ENCODE measurements at places on chromosomes 5 and 9.

GRCh38 chr9:133807037-133807436 is 68.9 kb upstream of the SARDH start:
- no peak for DNase-seq

DNA sequence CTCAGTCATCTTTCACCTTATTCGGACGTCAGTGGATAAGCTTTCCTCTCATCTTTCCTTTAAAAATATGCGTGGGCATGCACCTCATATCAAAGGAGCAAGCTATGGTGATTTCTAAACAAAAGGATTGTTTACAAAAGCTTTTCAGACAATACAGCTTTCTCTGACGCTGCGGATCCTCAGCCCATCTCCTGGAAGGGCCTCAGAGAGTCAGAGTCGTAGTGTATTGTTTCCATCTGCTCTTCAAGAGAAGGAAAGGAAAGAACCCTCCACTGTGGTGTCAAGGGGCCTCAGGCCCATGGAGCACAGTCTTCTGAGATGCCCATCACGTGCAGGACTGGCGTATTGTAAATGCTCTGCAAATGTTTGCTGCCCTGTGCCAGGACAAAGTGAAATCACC is 163.4 kb upstream of the MAP1B start:
- no peak for DNase-seq

- DNase-seq = no peak
Observed at GRCh38 chr9:101970609-101971008, 232.2 kb upstream of the GRIN3A start.

- no peak for DNase-seq
Observed at GRCh38 chr5:8879248-8879647, 666.6 kb downstream of the SEMA5A start.

GRCh38 chr9:40925149-40925548 is 203.3 kb downstream of the FOXD4L6 start:
- DNase-seq = no peak

DNA sequence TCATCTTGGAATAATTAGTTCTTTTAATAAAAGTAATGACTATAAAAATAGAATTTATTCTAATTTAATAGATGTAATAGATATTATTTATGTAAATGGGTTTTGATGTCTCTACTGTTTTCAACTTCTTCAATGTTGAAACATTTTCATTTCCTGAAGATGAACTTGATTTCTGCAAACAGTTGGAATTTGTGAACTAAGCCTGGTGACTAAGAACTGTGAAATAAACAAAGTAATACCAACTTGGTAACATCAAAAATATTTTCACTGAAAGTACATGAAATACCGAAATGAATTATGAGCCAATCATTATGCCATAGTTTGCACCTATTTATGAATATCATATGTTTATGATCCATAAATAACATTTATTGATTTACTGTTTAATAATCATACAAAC is 143.8 kb upstream of the FGF10 start:
- no peak for DNase-seq

DNA sequence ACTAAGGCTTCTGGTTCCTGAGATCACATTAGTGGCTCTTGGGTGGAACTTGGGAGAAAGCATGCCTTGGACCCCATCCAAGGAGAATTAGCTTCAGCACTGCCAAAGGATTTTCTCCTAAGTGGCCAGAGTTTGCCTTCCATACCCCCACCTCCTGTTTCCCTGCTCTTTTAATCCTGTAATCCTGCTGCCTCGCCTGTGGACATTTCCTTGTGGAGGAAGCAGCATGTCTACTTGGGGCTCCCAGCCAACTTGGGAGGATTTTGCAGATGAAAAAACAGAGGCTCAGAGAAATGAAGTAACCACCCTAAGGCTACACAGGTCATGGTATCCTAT is 1.6 kb downstream of the ARSI start:
- no peak for DNase-seq

DNA sequence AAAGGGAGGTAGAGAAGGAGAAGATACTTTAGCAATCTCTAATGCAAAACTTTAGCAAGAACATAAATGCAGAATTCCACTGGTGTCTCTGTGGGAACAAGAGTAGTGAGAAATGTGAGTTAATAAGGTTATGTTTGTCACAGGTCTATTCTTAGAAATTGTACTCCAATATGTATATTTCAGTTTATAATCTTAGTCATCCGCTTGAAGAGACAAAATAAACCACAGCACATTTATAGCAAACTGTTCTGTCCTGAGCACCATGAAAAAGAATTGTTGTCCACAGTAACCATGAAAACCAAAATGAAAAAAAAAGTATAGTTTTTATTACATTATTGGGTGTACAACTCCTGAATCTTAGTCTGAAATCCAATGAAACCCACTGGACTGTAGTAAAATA is 93.6 kb upstream of the TSLP start:
- DNase-seq = no peak

DNA sequence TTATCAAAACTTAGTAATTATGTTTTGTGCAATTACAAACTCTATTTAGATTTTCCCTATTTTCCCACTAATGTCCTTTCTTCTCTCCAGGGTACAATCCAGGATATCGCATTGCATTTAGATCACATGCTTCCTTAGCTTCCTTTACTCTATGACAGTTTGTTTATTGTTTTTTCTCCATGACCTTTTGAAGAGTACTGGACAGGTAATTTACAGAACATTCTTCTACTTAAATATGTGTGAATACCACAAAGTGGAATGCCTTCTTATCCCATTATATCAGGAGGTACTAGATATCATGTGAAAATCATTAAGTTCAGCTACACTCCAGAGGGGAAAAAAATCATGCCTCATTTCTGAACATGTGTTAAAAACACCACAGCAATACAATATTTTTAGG is 776.6 kb upstream of the CDH9 start:
- DNase-seq = no peak
